ENCODE measurements at places on chromosomes 5 and 9.

DNA sequence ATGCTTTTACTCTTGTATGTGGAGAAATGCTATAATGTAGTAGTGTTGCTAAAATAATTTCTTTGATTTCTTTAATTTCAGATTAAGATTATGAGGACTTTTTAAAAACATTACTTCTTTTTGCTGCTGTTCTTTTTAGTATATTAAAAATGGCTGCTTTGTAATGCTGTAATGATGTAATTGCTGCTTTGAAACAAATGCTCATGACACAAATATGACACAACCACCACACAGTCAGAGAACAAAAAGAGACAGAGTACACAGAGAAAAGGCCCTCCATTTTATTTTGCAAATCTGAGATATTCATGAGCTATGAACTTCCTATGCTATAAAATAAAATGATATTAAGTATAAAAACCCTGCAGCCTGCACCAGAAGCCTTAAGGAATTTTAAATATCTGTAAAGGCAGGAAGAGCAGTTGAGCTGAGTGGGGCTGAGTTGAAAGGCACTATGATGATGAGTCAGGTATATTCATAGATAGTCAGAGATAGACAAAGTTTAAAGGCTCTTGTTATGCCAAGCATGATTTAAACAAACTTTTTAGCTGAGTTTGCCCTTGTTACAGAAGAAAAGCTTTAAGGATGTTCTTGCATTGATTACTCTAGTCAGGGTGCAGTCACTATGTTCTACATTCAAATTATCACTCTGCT, 5.1 kb upstream of the POU5F2 start:
- ATAC-seq: no peak

DNA sequence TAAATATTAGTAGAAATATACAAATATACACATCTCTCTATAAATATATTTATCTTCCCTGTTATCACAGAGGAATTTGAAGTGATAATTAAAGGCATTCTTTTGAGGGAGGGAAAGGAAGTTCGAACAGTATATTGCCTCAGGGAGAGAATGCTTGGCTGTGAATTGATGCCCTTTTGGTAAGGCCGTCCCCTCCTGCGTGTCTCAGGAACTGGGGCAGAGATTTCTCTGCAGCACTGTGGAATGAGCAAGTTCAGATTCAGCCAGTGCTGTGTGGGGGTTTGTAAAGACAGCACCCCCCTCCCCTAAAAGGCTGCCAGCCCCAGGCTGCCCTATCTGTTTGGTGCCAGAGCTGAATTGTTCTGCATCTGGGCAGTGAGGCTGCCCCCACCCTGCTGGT, 42.0 kb downstream of the UBE2QL1 start:
- ATAC-seq: no peak

DNA sequence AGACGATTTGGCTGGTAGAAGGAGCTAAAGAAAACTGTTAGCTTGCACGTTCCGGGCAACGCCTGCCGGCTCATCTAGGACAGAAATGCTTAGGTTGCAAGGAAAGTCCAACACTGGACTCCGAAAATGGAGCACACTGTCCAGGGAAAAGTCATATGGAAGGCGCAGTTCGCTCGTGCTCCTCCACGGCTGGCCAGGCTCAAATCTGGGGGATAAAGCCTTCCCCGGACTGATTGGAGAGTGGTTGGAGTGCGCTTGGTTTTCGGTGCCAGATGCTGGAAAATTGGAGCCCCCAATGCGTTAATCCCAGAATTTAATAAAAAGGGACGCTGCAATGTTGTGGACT, 955 bp downstream of the CDH6 start:
- no peak for ATAC-seq

- ATAC-seq: peak; percentile 78
These were observed 107.9 kb downstream of the NDUFAF2 start for GRCh38 chr5:61052882-61053281.

DNA sequence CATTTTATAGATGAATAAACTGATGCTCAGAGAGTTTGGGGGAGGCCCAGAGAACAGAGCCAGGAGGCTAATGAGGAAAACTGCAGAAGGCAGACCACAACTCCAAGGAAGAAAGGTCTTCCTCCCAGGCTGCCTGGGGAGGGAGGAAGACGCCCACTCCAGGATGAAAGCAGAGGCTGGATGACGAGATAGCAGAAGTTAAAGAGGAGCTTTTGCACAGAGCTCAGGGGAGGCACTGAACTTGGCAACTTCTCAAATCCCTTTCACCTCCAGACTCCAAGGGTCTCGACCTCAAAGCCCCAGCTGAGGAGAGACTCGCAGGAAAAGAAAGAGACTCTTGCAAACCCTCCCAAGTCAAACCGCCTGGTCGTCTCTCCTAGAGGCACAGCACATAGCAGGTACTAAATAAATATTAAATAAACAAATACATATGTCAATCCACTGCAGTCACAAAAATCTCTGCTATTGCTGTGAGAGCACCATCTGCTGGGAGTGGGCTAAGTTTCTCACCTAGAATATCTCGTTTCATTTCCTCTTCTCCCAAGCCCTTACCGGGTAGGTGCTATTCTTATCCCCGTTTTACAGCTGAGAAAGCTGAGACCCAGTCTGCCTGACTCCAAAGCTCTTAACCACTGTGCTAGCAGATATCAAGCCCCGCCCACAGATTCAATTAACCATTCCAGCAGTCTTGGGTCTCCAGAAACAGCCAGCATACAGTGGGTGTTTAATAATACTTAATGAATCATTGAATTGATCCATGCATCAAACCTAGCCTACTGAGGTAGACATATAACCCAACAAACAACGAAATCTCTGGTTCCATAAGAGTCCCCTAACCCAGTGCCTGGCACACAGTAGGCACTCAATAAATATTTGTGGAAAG, 97.8 kb upstream of the HAND1 start:
- ATAC-seq: no peak

Measured in activated T-helper 17 cell treated with anti-CD3 and anti-CD28 coated beads, Interleukin-2, amount 50 U/mL, for 72 hours (primary cell).